ENCODE measurements at places on chromosomes 4 and X.

DNA sequence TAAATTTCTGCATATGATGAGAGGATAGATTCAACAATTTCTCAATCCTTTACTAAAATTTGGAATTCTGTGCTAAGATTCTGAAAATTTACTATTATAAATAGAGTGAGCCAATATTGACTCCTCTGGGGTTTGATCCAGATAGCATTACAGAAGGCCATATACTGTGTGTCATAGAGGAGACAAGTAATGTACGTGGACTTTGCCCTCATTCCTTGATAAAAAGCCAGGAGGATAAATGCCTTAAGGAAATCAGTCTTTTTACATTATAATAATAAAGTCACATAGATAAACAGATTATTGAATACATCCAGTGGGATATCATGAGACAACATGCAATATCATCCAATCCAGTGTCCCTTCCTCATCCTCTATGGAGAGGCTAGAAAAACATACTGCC lies 188.0 kb upstream of the HDX start:
- no peak for DNase-seq

GRCh38 chr4:17024425-17024824 lies 126.0 kb upstream of the LDB2 start:
- DNase-seq: no peak

DNA sequence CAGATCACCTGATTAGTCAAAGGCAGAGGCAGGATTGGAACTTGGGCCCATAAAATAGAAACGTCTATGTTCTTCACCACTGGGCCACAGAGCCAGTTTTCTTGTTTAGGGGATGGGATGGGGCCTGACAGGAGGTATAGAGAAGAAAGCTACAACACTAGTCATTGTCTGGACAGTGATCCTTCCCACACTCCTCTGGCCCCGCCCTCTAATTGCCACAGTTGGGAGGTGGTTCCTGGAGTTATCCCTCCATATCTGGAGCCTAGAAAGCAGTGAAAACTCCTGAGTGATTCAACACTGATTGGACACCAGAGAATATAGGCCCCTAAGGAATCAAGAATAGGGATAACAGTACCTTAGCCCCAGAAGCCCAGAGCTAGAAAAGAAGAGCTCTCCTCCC lies 22.9 kb downstream of the RASL11B start:
- DNase-seq: no peak

GRCh38 chrX:46670316-46670715 lies 88.6 kb downstream of the SLC9A7 start:
- no peak for DNase-seq

DNA sequence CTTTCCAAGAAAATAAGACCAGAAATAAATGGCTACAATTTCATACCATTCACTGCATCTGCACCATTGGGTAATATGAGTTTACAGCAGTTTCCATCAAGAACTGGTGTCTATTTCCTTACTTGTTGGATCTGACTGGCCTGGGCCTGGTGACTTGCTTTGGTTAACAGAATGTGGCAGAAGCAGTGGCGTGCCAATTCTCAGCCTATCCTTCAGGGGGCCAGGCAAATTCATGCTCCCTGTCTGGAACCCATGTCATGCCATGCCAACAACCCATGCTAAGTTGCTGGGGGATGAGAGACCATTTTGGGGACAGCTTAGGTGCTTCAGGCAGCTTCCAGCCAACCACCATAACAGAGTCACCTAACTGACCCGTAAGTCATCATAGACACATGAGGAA lies 656.7 kb downstream of the SPOCK3 start:
- no peak for DNase-seq

- no peak for DNase-seq
Measured at GRCh38 chrX:120251471-120252011, 929 bp downstream of the ZBTB33 start.

DNA sequence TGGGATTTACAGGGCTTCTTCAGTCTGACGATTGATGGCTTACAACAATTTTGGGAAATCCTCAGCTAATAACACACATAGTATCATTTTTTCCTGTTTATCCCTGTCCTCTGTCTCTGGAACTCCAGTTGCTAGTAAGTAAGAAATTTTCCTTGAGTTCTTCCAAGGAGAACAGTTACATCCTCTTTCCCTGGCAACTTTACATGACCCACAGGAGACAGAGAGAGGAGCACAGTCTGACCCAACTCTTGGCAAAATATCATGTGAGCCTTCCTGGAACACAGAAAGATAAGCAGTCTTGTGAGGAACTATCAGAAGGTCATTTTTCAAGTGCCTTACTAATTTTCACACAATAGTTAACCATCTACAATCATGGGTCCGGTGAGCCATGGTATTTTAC lies 578.7 kb upstream of the PABPC4L start:
- no peak for DNase-seq

Measured in aorta (tissue), 5 donors.